Sciatic nerve (tissue), 2 donors: ENCODE measurements at places on chromosomes 7 and 10. TPM values are rescaled to one million over a fixed set of nuclear protein-coding genes. Genes with fewer than 3 reads are reported as not detected.

Gene CYP2C18
- total RNA-seq: not detected

Gene ZNF117
- total RNA-seq: 24.4 TPM

Gene MET
- total RNA-seq: 60.7 TPM

Gene AGR2
- total RNA-seq: 0.40 TPM

Gene SH2D4B
- total RNA-seq: 0.18 TPM

Gene ZNF853
- total RNA-seq: 8.7 TPM

Gene GBX1
- total RNA-seq: not detected

Gene SFMBT2
- 14.6 TPM for total RNA-seq

Gene TAF6
- total RNA-seq: 30.6 TPM

Gene TUBAL3
- total RNA-seq: 0.18 TPM

Gene AZGP1
- total RNA-seq: 120 TPM

Gene ARL4A
- total RNA-seq: 21.2 TPM

Gene AOC1
- total RNA-seq: not detected

Gene SPDYE11
- total RNA-seq: not detected

Gene VAX1
- total RNA-seq: not detected

Gene PNLIPRP3
- not detected for total RNA-seq

Gene POT1
- 33.8 TPM for total RNA-seq

Gene DCLRE1A
- 4.1 TPM for total RNA-seq

Gene IL6
- 28.1 TPM for total RNA-seq

Gene COL17A1
- total RNA-seq: 0.45 TPM

Gene C10orf67
- 1.2 TPM for total RNA-seq

Gene NFKB2
- 64.1 TPM for total RNA-seq

Gene PLXNA4
- 9.0 TPM for total RNA-seq

Gene PAPSS2
- total RNA-seq: 32.3 TPM

Gene PAX2
- total RNA-seq: not detected

Gene TFPI2
- 4.1 TPM for total RNA-seq

Gene PAPOLB
- 0.98 TPM for total RNA-seq

Gene UPK3B
- total RNA-seq: 3.7 TPM

Gene TMEM273
- 35.1 TPM for total RNA-seq

Gene ZNF789
- total RNA-seq: 12.4 TPM

Gene SPDYE5
- total RNA-seq: not detected

Gene C10orf53
- total RNA-seq: not detected

Gene COX15
- total RNA-seq: 32.5 TPM

Gene OR2A42
- 0.27 TPM for total RNA-seq

Gene CALML3
- total RNA-seq: not detected

Gene CYP3A7
- total RNA-seq: not detected

Gene C10orf143
- total RNA-seq: 4.8 TPM

Gene SH3PXD2A
- 166 TPM for total RNA-seq
